Endothelial cell of umbilical vein (primary cell): ENCODE measurements at places on chromosomes 3 and 15. TPM values are rescaled to one million over a fixed set of nuclear protein-coding genes. Genes with fewer than 3 reads are reported as not detected.

The C3orf22 gene
- not detected in 2 replicates for polyA plus RNA-seq

The RNU6-1 gene
- not detected in 2 replicates for polyA plus RNA-seq

The WDR72 gene
- not detected in 2 replicates for polyA plus RNA-seq

DNA sequence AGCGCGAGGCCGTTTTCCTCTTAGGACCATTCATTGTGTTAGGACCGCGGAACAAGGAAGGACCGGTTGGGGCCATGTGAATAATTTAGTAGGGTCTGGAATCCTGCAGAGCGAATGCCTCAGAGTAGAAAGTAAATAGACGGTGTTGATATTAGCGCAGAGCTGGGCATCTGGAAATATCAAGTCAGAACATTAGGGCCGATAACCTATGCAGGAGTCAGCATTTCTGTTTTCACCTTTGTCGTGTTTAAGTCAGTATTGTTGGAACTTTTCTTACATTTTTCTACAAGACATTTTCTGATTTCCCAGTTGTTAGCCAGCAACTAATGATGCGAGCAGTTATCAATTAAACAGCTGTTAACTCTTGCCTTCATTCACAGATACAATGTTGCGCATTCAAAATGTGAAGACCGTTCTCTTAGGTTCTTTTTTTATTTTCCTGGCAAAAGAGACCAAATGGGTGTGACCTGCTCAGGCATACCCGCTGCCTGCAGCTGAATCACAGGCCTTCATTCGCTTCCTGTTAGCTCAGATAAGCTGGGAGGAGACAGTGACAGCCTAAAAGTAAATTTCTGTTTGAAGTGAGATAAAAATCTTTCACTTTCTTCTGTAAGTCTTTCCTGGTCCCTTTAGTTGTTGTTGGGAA, 966 bp upstream of the PKM start:
- DNase-seq: peak; percentile 78

DNA sequence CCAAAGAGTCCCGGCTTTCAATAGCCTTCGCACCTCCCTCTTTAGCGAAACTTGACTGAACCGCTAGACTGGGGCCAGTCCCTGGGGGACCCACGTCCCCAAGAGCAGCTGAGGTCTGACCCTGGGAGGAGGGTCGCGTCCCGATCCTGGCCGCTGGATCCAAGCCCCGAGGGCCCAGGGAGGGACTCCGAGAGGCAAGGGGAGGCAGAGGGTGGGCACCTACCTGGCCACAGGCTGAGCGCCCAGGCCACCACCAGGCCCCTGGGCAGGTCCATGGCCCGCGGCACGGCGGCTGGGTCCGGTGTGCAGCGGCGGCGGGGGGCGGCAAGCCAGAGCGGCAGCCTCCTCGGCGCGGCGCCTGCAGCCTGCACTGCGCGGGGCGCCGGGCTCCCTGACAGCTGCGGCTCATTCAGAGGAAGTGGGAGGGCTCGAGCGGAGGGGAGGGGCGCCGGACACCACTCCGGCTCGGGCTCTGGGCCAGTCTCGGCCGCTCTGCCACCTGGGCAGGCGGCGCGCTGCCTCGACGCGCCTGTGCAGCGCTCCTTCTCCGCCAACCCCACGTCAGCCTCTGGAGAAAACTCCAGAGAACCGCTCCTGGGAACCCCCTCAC, at the start of gene ITGA11:
TSS of gene ITGA11 (minus strand) at position 372 of the 610 bp plus-strand sequence. CDS start at position 275, 97 bp downstream.
- peak; percentile 60 for DNase-seq

- DNase-seq: no peak
Observed at GRCh38 chr15:41512512-41512939, 1.1 kb downstream of the LTK start.

- peak; percentile 90 for DNase-seq
Observed at GRCh38 chr15:101183226-101183930, 68.5 kb downstream of the CHSY1 start.

GRCh38 chr3:43674345-43675085, 16.2 kb upstream of the ABHD5 start:
- DNase-seq: no peak

GRCh38 chr3:59161048-59161447, 111.2 kb upstream of the CFAP20DC start:
- DNase-seq: no peak
